ENCODE measurements at places on chromosomes 3 and 15.

DNA sequence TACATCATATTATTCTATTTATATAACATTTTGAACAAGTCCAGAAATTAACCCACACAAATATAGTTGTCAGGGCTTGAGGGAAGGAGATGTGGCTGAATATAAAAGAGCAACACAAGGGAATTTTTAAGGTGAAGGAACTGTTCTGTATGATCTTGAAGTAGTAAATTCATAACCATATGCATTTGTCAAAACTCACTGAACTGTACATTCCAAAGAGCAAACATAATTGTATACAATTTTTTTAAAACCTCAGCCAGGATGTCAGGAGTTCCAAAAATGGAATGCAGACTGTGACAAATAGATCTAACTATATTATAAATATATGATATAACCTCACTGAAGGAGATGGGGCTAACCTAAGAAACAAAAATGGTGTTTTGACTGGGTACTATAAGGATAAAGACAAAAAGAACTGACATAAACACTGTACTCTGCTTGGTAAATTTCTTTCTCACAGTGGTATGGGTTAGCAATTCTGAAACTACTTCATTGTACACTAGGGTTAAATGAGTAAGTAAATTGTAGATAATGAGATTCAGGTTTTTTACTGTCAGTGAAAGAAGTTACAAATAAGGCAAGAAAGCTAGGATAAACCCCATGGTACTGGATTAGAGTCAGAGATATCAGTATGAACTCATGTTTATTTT is 14.4 kb downstream of the GOLGB1 start:
- no peak for DNase-seq

DNA sequence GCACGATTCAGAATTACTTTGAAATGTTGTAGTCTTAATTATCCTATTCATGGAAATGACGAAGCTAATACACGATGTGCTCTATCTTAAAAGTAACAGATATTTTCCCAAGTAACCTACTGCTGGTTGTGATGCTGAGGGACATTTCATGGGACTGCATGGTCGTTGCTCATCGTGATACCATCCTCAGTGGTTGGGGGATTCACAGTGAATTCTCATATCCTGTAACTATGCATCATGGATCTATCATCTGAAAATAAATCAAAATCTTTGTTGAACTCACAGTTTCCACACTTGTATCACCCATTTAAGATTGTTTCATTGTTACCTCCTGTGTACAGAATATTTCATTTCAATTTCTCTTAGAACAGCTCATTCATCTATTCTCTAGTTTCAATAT is 84.7 kb downstream of the OPA1 start:
- no peak for DNase-seq

- DNase-seq = no peak
Measured at GRCh38 chr3:17795711-17796110, 53.3 kb upstream of the TBC1D5 start.

DNA sequence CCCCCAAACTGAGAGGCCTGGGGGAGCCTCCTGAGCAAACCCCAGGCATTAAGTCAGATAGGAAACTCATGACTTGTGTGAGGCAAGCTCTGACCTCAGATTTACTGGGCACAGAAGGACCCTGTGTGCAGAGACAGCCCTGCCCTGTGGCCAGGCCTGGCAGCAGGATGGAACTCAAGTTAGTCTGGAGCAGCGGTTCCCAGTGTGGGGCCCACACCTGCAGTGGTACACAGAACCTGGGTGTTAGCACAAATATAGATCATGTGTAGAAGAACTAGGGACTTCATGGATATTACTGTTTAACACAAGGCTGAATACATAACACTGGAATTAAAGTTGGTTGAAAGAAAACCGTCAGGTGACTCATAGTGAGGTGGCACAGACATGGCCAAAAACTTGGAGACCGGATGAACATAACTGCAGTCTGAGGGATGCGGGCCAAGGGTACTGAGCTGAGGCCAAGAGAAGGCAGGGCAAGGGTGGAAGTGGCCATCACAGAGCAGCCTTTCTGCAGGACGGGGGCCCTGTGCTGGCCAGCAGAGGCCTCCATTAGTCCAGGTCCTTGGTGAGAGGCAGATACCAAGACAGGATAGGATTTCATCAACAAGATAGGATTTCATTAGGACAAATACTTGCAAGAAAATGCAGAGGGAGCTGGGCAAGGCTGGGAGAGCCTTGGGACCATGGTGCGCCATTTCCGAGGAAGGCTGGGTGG is 40.9 kb downstream of the IRAK2 start:
- peak; percentile 68 for DNase-seq

- no peak for DNase-seq
Measured at GRCh38 chr3:108528459-108529252, 18.3 kb upstream of the MYH15 start.
